ENCODE measurements at places on chromosomes 5 and 9. TPM values are rescaled to one million over a fixed set of nuclear protein-coding genes. Genes with fewer than 3 reads are reported as not detected.
A peak's percentile ranks its signal among the peaks of the same experiment; 100 is the strongest.

DNA sequence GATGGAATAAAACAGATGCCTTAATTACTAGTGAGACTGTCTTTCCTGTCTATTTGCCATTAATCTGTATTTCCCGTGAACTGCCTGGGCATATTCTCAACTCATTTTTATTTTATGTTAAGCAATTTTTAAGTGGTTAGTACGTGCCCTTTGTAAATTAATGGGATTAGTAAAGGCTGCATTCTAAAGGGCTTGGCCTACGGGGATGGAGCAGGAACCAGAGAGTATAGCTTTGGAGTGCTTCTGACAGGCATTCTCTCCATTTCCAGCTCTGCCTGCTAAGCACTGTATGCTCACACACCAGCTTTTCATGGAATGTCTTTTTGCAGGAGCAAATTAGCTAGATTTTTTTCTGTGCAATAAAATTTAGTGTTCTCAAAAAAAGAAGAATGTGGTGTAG lies 241.2 kb downstream of the MCTP1 start:
- DNase-seq: no peak

- DNase-seq: peak; percentile 25
Observed at GRCh38 chr5:149141224-149141956, at the start of gene ABLIM3. ABLIM3 (plus strand) TSS chr5:149141493; CDS start chr5:149142096, 603 bp downstream.

Gene PCDHGA5
- 10.7 TPM for total RNA-seq

Gene LCN6
- total RNA-seq: 17.3 TPM

- DNase-seq: no peak
Observed at GRCh38 chr9:96232539-96233241, 69.3 kb downstream of the HSD17B3 start.

- DNase-seq: no peak
Observed at GRCh38 chr5:43033841-43034590, 6.1 kb downstream of the ANXA2R start.

DNA sequence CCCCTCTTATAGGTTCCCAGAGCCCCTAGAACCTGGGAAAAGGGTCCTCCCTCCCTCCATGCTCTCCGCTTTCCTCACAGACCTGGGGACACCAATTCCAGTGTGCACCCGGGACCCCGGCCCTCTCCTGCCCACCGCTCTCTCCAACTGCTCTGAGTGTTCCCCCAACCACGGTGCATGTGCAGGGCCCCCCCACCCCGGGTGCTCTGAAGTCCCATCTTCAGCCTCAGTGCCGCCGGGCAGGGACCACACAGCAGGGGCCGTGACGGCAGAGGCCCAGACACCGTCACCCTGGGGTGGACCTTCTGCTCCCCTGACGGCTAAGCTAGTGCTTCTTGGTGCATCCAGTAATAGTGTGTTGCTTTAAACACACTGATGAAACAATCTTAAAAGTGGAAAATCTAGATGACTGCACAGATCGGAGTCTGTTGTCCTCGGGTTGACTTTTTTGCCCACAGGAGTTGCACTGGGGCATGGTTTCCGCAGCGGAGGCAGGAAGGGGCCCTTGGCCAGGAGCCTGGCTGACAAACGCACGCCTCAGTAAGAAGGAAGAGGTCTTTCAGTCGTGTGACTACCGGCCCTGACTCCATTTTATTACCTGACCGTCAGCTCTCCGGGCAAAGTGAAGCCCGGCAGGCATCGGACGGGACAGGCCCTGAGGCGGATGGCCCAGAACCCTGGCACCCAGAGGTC lies 36.2 kb upstream of the SLC6A3 start:
- DNase-seq: no peak

Gene RMRP
- 3,824 TPM for total RNA-seq

- no peak for DNase-seq
Observed at GRCh38 chr5:33934176-33934575, 2.0 kb upstream of the RXFP3 start.

DNA sequence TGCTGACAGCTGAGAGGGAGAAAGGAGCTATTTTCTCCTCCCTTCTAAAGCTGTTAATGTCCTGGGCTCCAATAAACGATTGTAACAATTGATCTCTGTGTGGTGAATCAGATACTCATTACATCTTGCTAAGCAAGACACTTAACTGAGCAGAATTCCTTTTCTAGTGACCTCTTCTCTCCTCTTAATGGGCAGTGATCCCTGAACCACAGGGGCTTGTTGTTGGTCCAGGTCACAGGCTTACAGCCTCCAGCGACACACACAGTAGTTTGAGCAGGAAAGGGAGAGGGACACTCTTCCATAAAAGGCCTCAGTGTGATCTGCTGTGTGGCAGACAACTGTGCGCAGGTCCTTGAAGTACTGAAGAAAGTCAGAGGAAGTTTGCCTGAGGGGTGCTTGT lies 58.5 kb upstream of the MYO10 start:
- no peak for DNase-seq

- DNase-seq: no peak
Observed at GRCh38 chr9:13556656-13557055, 277.2 kb upstream of the MPDZ start.

DNA sequence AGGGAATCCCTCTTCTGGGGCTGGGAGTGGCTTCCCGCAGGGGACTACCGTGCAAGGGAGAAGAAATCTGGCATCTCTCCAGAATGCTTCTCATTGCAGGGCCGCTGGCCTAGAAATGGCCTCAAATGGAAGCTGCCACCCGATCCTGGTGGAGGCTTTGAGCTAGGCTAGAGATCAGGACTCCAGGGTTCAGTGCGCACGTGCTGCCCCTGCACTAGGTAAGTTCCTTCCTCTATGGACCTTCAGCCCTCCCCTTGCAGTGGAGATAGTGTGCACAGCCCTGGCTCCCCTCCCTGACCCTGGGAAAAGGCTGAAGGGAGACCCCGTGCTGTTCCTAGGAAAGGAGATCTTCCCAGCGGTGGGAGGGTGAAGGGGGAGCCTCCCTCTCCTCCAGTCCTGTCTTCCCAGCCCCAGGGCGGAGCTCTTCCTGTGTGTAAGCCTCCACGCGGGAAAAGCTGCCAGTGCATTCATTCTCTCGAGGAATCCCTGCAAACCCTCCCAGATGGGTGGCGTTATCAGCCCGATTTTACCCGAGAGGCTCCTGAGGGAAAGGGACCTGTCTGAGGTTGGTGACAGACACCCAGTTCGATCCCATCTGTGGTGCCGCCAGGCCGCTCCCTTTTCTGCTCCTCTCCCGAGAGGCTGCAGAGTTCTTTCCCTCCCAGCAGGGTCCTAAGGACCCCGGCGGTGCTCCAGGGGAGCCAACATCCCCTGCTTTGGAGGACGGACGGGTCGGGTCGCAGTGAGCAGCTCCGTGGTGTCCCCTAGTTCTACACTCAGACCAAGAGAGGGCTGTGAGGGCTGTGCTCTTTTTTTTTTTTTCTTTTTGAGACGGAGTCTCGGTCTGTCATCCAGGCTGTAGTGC lies 1.4 kb upstream of the CERCAM start:
- DNase-seq: no peak

Gene OTP
- total RNA-seq: not detected

- DNase-seq: peak; percentile 34
Observed at GRCh38 chr5:1516615-1517601, 6.9 kb downstream of the LPCAT1 start.
